ENCODE measurements at places on chromosomes 1 and 21. TPM values are rescaled to one million over a fixed set of nuclear protein-coding genes. Genes with fewer than 3 reads are reported as not detected.

DNA sequence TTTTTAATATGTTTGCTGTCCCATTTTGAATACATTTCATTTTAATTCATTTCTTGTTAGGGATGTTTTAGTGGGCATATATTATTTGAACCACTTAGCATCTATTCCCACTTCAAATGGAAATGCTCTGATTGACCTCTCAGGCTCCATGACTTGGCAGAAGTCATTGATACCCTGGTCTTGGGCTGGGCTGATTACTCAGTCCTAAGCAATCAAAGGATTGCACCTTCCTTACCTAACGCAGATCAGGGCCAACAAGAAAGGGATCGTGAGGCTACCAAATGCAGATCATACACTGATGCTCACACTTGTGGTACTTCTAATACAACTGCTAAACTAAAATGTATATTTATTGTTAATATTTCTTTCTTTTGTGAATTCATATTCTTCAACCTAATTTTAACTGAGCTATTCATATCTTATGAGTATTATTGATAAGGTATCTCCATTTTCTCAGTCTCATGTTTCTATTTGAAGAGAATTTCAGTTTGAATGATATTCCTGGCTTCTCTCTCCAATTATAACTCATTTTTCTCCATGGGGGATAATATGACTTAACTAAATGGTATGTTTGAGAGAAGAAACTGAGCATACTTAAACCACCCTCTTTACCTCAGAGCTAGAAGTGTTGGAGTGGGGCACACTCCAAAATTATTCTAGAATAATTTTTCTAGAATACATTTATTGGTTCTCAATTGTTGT is 615.5 kb upstream of the ADAMTS5 start:
- peaks cover 25% of the 10 kb centered on the region for H3K4me1 ChIP-seq
- no peaks in the 10 kb centered on the region for H3K36me3 ChIP-seq
- DNase-seq, result no peak

DNA sequence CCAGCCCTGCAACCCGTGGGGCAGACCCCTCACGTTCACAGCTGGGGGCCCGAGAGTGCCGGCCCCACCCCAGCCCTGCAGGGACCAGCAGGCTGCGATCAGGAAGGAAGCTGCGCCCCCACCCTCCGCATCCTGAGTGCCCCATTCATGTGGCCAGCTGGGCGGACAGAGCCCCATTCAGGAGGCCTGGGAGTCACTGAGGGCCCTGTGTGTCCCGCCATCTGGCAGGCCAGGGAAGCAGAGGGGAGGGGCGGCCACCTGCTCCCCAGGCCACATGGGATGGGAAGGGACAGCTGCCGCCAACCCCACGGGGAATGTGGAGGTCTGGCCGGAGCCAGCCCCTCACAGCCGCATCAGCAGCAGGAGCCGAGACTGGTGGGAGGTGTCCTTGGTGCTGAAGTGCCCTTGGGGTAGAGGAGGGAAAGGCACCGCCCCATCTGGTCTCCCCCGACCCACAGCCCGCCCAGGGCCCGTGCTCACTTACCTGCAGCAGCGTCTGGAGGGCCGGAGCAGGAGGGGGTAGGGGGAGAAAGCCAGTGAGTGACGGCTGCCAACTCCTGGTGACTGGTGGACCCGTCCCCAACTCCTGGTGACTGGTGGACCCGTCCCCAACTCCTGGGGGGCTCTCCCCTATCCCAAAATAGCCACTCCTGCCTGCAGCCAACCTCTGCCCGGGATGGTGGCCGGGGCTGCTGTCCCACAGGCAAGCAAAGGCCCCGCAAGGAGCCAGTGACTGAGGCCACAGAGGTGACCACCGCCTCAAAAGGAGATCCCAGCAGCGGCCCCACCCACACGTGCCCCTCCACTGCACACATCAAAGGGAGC is 8.7 kb downstream of the ACAP3 start:
- no peaks in the 10 kb centered on the region for H3K27me3 ChIP-seq
- peak; percentile 100 for DNase-seq
- H3K4me3 ChIP-seq, result no peak overlapping the region
- peak overlapping the region; percentile 51 for H3K27ac ChIP-seq
- peaks cover 14% of the 10 kb centered on the region for H3K4me1 ChIP-seq
- H3K36me3 ChIP-seq, result no peaks in the 10 kb centered on the region

- H3K27me3 ChIP-seq, result no peaks in the 10 kb centered on the region
- H3K4me1 ChIP-seq, result no peaks in the 10 kb centered on the region
- DNase-seq, result no peak
These were observed at the start of gene CFAP141 for GRCh38 chr1:154206196-154206595. Gene CFAP141, minus strand, starts transcription at chr1:154206333. Its CDS starts 26 bp downstream, at chr1:154206307.

GRCh38 chr1:87094238-87094637 is 179.8 kb downstream of the HS2ST1 start:
- H3K27me3 ChIP-seq, result no peaks in the 10 kb centered on the region
- no peak overlapping the region for H3K4me3 ChIP-seq
- no peak overlapping the region for H3K27ac ChIP-seq
- peaks cover 2% of the 10 kb centered on the region for H3K36me3 ChIP-seq

GRCh38 chr1:49026230-49026811 is 249.6 kb upstream of the BEND5 start:
- H3K27me3 ChIP-seq, result no peaks in the 10 kb centered on the region
- H3K4me3 ChIP-seq, result no peak overlapping the region
- no peaks in the 10 kb centered on the region for H3K36me3 ChIP-seq
- DNase-seq, result no peak
- H3K4me1 ChIP-seq, result no peaks in the 10 kb centered on the region

- no peak for DNase-seq
- H3K27me3 ChIP-seq, result no peaks in the 10 kb centered on the region
- H3K4me1 ChIP-seq, result no peaks in the 10 kb centered on the region
- H3K4me3 ChIP-seq, result no peak overlapping the region
- no peaks in the 10 kb centered on the region for H3K36me3 ChIP-seq
- no peak overlapping the region for H3K27ac ChIP-seq
These were observed 6.8 kb downstream of the ETNK2 start for GRCh38 chr1:204145033-204145504.

DNA sequence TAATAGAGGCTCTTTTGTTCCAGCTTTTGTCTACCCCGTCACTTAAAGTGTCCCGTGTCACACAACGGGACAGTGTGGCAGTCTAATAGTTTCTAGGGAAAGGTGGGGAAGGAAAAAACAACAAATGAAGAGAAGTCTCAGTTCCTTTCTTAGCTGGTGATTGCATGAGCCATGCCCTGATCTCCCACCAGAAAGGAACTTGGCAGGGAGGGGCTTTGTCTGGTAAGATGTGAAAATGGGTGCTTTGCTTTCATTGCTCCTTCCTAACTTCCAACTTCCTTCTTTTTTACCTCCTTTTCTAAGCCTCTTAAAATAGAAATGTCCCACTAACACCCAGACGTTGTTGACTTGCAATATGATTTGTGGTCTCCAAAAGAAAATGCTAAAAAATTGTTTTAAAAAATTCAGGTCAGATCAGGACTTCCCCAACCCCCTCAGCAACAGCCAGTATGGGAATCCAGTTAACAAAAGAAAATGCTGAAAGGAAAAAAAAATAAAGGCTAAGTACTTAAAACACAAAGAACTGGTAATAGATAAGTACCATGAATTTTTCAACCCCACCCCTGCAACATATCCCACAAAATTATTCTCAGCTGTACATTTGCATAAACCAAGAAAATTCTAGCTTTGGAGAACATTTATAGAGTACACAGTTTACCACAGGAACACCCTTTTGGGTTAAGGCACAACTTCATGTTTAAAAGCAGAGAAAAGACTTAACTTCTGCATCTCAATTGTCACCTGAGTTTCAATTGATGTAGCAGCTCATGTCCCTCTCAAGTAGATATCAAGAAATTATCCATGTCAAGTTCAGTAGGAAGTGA is 106.2 kb downstream of the NIBAN1 start:
- H3K27ac ChIP-seq, result no peak overlapping the region
- H3K4me1 ChIP-seq, result no peaks in the 10 kb centered on the region
- no peak overlapping the region for H3K4me3 ChIP-seq
- DNase-seq, result no peak
- H3K27me3 ChIP-seq, result no peaks in the 10 kb centered on the region

DNA sequence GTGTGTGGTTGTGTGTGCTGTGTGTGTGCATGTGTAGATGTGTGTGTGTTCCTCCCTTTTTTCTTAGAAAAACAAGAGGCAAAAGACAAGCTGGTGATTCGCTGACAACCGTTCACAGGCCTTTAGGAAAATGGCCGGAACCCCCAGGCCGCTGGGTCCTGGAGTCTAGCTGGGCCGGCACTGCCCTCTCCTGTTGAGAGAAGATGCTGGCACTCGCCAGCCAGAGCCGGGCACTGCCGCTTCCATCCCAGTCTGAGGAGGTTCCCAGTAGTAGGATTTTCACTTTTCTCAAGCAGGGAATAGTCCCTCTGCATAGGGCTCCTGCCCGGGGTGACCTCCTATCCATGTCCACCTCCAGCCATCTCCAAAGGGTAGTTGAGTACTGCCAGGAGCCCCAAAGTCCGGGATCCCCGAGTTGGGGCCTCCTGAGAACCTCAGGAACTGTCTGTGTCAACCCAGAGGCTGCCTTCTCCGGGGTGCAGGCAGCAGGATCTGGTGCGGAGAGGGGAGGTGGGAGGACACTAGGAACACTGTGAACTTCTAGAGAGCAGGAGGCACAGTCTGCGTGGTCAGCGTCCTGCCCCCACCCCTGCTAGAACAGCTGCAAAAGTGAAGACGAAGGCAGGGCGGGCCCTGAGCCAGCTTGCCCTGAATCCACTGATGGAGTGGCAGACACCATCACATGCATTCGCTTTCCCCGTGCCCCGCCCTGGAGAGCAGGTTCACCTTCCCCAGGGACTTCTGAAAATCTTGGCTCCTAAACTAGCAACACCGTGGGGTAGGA is 44.1 kb upstream of the ARHGEF16 start:
- H3K27ac ChIP-seq, result no peak overlapping the region
- no peaks in the 10 kb centered on the region for H3K4me1 ChIP-seq
- no peaks in the 10 kb centered on the region for H3K27me3 ChIP-seq

DNA sequence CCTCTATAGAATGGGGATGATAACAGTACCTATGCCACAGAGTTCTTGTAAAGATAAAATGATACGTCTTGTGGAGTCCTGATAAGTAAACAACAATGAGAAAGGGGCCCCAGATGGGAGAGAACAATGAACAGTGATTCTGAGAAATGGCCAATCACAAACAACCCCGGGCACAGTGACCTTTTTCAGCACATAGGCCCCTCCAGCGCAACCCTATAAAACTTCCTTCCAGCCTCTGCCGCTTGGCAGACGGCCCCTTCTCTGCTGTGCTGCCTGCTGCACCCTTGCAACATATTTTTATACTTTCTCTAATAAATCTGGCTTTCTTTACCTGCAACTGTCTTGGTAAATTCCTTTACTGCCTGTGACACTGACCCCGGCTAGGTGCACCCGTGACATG is 8.9 kb downstream of the RCAN1 start:
- no peaks in the 10 kb centered on the region for H3K36me3 ChIP-seq
- no peak overlapping the region for H3K4me3 ChIP-seq
- no peaks in the 10 kb centered on the region for H3K4me1 ChIP-seq

- no peak overlapping the region for H3K4me3 ChIP-seq
- DNase-seq, result no peak
- no peaks in the 10 kb centered on the region for H3K4me1 ChIP-seq
These were observed 80.3 kb downstream of the SLC35A3 start for GRCh38 chr1:100050139-100050538.

DNA sequence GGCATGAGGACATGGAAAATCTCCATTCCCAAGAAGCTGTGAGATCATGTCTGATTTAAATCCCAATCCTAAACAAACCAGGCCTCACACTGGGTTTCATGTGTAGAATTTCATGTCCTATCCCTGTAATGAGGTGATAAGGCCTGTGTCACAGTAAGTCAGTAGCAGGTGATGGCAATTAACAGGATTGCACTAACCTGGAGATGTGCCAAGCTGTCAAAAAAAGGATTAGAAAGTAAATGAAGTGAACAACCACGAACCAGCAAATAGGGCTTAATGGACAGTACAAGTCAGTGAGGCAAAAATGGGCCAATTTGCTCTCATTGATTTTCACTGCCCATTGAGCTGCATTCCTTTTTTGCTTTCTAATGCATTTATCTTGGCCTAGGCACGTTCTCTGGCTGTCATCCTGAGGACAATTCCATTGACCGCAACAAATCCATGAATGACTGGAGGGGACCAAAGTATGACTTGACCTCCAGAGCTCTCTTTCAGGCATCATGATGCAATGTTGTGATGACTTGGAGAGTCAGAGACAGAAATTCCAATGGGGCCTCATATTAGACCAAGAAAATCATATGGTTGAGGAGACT is 673.6 kb upstream of the ADGRL2 start:
- H3K36me3 ChIP-seq, result no peaks in the 10 kb centered on the region
- no peak overlapping the region for H3K4me3 ChIP-seq

DNA sequence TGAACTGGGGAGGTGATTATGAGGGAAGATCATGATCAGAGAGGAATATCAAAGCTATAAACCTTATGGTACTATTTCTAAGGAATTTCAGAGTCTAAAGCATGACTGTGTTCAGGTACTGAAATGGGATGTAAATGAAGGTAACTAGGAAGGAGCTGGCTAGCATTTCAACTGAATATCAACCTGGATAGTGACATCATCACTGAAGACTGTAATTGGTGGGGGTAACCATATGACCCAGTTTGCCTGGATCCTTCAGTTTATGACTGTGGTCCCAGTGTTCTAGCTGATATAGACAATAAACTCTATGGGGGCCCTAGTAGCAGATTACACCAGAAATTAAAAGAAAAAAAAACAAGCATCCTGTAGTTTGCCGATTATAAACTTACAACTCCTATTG is 120.8 kb downstream of the APP start:
- H3K27ac ChIP-seq, result no peak overlapping the region
- no peak overlapping the region for H3K4me3 ChIP-seq
- no peaks in the 10 kb centered on the region for H3K4me1 ChIP-seq
- no peak for DNase-seq

- H3K27ac ChIP-seq, result no peak overlapping the region
- H3K36me3 ChIP-seq, result no peaks in the 10 kb centered on the region
- 0 out of 2 replicates have a peak, but pooled peaks cover 3% of the 10 kb centered on the region for H3K4me1 ChIP-seq
- H3K27me3 ChIP-seq, result no peaks in the 10 kb centered on the region
These were observed 28.9 kb downstream of the S100A6 start for GRCh38 chr1:153506831-153507413.

PLPP3 gene
- total RNA-seq, result not detected

EPHA8 gene
- total RNA-seq, result 1.3 TPM

NEGR1 gene
- 0.99 TPM for total RNA-seq

C1orf87 gene
- not detected for total RNA-seq

IL12RB2 gene
- not detected for total RNA-seq

PTPRC gene
- not detected for total RNA-seq

SLC37A1 gene
- total RNA-seq, result not detected

CCDC24 gene
- total RNA-seq, result 1.6 TPM

FALEC gene
- total RNA-seq, result 0.28 TPM

FCER1A gene
- total RNA-seq, result not detected

KDM1A gene
- total RNA-seq, result 243 TPM

Measured in SJCRH30 (cell line).